Stimulated activated CD4-positive, alpha-beta T cell treated with anti-CD3 and anti-CD28 coated beads, Interleukin-1b, Interleukin-23, amount 100 ng/mL, for 48 hours (primary cell): ENCODE measurements at places on chromosomes 6 and 20.

GRCh38 chr6:137188855-137189254 lies 15.4 kb upstream of the IL22RA2 start:
- no peak for DNase-seq

DNA sequence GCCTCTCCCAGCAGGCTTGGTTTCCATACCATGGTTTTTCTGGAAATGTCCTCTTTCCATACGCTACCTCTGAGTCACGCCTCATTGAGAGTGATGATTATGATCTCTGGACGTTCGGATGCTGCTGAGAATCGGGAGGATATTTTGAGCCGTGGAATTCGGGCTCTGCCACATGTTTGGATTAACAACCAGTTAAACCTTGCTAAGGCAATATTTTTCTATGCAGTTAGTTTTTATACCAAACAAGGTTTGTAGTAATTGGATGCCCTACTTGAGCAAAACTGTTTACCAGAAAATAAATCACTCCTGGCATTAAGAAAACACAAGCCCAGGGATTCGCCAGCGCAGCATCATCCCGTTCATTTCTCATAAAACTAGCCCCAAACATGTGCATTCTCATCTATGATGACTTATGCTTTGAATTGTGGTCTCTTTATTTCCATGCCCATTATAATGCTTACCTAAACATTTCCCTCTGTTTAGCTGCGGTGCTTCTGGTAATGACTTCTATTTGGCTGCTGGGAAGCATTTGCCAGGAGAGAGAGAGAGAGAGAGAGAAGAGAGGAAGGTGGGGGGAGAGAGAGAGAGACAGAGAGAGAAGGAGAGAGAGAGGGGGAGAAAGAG lies 198.9 kb downstream of the CLIC5 start:
- no peak for DNase-seq

DNA sequence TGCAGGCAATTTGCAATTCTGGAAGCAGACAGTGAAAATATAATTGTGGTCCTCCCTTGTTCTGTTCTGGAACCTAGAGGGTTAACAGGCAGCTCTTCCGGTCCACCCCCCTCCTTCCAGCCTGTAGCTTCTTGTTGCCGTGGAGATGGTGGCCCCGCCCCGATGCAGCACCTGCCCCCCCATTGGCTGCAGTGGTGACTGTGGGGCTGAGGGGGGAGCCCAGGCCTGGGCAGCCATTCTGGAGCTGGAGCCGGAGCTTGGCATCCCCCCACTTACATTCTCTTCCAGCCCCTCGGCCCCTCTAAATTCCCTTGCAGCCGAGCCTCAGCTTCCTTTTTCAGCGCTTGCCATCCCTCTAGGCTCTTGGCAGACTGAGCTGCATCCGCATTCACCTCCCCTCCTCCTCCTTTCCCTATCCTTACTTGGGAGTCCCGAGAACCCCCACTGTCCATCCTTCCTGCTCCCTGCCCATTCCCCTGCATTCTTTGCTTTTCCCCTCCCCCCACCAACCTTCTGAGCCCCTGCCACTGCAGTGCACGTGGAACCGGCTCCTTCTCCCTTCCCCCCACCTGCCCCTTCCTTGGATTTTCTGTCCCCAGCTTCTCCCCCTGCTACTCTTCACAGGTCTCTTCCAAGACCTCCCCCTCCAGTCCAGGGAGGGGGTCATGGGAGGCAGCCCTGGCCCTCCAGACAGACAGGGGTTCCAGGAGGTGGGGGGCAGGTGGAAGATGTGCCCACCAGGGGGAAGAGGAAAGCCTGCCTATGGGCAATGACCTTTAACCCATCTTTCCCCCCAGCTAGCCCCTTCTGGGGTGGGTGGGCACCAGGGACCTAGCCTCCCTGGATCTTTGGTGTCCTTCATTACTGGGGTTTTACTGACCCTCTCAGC lies 11.4 kb downstream of the SYNGAP1 start:
- peak; percentile 82 for DNase-seq

GRCh38 chr20:62044631-62045030 lies 21.1 kb downstream of the TAF4 start:
- no peak for DNase-seq

DNA sequence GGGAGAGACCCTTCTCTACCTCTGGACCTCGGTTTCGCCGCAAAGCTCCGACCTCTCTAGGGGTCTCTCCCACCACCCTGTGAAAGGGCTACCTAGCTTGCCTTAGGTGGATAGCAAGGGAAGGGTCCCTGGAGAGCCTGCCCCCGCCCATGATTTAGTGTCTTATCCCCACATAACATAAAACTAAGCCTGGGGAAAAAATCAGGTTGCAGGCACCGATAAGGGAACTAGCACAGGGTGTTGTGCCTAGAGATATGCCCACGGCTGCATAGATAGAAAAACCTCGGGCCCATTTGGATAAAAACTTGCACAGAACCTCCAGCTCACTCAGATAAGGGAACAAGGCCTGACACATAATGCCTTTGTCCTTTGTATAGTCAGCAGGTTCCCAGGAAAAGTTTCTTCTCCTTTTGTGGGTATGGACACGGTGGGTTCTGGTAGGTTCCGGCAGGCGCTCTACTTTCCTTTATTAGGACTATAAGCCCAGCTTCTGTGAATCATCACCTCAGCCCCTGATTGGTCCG lies 846 bp downstream of the ZSCAN31 start:
- no peak for DNase-seq

DNA sequence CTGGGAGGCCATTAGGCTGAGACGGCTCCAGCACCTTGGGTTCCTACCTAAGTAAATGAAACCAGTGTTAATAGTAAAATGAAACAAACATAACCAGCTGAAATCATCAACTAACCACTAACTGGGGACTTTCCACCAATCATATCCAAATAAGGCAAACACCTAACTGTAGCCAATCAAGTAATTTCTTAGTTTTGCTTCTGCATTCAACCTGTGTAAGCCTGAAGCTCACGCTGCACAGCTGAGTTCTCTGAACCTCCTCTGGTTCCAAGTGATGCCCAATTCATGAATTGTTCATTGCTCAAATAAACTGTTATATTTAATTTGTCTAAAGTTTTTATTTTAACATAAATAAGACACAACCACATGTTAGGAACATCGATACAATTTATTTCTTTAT lies 22.5 kb downstream of the KLHL32 start:
- DNase-seq: no peak

DNA sequence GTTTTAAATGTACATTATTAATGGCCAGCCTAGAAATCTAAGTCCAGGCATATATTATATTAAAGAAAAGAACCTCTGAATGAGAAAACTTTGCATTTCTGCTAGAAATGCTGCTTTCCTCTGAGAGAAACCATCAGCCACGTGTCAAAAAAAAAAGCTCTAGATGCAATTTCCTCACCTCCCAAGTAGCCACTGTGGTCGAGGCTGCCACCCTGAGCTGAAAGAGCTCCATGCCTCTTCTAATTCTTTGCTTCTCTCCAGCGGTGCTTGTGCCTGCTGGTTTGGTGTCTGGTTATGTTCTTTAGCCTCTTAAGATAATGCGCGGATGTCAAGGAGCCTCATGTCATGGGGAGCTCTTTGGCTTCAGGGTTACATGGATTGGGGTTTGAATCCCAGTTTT lies 316.0 kb downstream of the TFAP2C start:
- no peak for DNase-seq

DNA sequence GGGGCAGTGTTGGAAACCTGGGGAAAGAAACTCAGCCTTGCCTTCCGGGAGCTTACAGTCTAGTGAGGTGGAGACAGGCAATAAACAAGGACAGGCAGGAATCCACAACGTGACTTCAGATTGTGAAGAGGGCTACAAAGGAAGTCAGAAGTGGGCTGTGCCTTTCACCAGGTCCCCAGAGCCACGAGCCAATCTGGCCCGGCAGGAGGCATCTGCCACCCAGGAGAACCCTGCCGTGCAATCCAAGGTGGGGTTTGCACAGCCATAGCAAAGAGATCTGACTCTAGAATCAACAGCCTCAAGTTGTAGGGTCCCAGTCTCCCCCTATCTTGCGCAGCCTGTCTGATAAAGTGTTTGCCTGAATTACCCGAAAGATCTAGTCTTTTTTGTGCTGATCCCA lies 5.5 kb downstream of the SLC32A1 start:
- no peak for DNase-seq

DNA sequence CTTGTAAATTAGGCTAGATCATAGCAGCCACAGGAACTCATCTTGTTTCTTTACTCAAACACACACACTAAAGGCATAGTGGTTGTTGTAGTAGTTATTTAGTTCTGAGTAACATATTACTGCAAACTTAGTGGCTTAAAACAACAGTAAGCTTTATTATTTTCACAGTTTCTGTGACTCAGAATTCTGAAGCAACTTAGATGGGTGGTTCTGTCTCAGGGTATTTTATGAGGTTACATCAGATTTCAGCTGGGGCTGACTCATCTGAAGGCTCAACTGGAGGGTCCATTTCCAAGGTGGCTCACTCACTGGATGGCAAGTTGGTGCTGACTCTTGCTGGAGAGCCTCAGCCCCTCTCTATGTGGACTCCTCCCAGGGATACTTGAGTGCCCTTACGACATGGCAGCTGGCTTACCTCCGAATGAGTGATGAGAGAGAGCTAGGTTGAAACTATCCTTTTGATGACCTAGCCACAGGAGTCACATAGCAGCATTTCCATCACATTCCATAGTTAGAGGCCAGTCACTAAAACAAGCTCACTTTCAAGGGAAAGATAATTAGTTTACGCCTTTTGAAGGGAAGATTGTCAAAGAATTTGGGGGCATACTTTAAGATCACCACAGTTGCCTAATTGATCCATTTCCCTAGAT lies 136.5 kb upstream of the PRND start:
- DNase-seq: no peak

DNA sequence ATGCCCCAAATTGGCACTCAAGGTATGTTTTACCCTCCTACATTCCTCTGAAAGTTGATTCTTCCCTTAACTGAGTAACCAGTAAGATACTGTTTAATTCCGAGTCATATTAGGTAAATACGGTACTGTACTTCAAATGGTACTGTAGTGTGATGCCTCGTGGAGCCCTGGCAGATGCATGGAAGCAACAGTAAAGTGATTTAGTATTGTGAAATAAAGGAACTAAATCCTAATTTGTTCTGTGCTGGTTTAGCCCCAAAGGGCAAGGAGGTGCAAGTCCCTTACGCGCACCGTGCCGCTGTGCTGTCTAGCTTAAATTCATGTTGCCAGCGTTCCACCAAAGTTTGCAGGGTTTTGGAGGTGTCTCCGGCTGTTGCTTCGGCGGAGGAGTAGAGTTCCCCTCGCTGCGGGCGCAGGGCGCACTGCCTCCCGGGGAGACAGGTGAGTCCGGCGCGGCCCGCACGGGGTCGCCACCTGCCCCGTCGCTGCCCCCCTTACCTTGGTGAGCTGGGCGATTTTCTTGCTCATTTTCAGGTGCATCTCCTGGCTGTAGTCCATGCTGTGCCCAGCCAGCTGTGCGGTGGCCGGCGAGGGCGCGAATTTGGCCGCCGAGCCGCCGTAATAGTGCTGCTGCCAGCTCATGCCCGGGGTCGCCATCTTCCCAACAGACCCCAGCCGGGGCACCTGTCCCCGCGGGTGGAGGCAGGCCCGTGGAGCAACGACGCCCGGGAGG lies 655 bp downstream of the FAM184A start:
- DNase-seq: peak; percentile 55

DNA sequence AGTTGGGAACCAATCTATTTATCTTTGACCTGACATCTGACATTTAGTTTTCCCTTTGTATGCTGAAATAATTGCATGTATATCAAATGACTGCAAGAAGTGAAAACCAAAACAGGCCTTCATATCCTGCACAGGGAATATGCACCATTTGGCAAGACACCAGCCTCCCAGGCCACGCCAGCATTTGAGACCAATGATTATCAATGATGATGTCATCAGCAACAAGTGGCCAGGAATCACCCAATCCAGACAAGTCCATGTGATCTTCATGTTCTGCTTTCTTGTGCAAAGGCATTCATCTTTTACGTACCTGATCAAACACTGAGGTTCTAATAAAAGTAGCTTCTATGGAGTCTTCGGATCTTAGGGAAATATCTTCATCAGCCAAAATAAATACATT lies 107.4 kb upstream of the TENT5A start:
- no peak for DNase-seq

GRCh38 chr6:48774276-48774675 lies 663.3 kb upstream of the PTCHD4 start:
- DNase-seq: no peak

- no peak for DNase-seq
These were observed 213.7 kb upstream of the SGK1 start for GRCh38 chr6:134531611-134532010.

- DNase-seq: no peak
These were observed 256.7 kb upstream of the RAB32 start for GRCh38 chr6:146286961-146287360.

GRCh38 chr6:82744286-82745015 lies 321.2 kb downstream of the UBE3D start:
- DNase-seq: no peak
